ENCODE measurements at places on chromosomes 6 and 20.

- no peak for DNase-seq
These were observed 16.8 kb downstream of the AAR2 start for GRCh38 chr20:36253036-36253435.

- no peak for DNase-seq
These were observed 25.5 kb upstream of the MAPK13 start for GRCh38 chr6:36104836-36105235.

- no peak for DNase-seq
These were observed 226.1 kb upstream of the GJE1 start for GRCh38 chr6:141906569-141907080.

- DNase-seq: no peak
These were observed 344.3 kb downstream of the SAMD5 start for GRCh38 chr6:147852772-147853171.

DNA sequence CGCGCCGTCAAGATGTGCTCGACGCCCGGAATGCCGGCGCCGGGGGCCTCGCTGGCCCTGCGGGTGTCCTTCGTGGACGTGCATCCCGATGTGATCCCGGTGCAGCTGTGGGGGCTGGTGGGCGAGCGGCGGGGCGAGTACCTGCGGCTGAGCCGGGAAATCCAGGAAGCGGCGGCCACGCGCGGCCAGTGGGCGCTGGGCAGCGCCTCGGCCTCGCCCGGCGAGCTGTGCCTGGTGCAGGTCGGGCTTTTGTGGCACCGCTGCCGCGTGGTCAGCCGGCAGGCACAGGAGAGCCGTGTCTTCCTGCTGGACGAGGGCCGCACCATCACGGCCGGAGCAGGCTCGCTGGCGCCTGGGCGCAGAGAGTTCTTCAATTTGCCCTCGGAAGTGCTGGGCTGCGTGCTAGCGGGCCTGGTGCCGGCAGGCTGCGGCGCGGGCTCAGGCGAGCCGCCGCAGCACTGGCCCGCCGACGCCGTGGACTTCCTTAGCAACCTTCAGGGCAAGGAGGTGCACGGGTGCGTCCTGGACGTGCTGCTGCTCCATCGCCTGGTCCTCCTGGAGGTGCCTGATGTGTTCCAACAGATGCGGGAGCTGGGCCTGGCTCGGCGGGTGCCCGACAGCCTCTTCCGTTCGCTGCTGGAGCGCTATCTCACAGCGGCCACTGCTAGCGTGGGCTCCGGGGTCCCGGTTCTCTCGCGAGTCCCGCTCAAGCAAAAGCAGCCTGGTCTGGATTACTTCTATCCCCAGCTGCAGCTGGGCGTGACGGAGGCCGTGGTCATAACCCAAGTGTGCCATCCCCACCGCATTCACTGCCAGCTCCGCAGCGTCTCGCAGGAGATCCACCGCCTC lies 656 bp downstream of the TDRD6 start:
- DNase-seq: no peak

DNA sequence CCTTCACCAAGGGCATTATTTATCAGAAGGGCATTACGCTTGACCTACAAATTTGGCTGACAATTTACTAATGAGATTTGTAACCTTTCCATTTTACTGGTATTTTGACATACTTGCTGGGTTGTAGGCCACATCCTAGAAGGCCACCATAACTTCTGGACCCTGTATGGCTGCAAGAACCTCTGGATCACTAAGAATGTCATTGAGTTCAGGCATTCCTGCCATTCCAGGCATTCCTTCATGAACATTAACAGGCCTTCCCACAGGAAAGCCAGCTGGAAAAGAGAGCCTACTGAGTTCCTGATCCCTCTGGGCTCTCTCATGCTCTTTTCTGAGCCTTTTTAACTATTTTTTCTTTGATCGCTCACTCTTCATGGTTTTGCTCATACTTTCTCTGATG lies 28.4 kb upstream of the SLC35A1 start:
- no peak for DNase-seq

- DNase-seq: no peak
These were observed 279.3 kb upstream of the TCF21 start for GRCh38 chr6:133609415-133610226.

DNA sequence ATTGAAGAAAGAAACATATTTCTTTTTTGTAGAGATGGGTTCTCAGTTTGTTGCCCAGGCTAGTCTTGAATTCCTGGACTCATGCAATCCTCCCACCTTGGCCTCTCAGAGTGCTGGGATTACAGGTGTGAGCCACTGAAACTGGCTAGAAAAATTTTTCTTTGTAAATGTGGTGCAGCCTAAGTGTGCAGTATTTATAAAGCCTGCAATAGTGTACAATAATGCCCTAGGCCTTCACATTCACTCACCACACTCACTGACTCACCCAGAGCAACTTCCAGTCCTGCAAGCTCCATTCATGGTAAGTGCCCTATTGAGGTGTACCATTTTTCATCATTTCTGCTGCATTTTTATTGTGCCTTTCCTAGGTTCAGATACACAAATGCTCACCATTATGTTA lies 31.4 kb downstream of the NHSL1 start:
- no peak for DNase-seq

GRCh38 chr6:36068012-36068392 lies 40.4 kb downstream of the MAPK14 start:
- no peak for DNase-seq

DNA sequence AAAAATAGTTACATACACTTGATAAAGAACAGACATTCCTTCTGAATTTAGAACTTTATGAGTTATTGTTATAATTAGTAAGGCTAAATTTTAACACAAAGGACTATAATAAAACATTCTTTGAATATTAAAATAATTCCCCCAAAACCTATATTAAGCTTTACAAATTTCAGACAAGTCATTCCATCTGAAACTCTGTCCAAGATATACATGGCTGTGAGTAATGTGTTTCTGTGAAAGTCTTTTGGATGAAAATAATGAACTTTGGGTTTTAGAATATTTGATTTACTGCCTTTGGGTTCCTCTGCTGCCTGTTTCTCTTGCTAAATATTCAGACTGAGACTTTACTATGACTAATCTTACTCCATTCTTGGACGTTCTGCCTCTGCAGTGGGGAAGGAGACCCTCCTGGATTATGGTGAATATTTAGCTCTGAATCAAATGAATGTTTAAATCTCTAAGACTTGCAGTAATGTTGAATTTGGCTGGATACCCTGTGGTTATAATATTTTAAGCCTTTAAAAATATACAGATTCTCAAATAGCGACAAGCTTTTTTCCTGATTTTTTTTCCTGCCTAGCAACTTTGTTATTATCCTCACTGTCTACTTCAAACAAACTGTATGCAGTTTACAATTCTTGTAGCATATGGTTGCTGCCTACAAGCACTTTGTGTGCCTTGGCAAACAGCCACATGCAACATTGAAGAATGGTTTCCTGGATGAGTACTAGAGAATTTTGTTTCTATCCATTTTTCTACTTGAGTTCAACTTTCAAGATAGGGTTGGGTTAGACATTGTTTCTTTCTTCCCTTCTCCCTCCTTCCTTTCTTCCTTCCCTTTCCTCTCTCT lies 51.4 kb downstream of the TXLNB start:
- DNase-seq: no peak

DNA sequence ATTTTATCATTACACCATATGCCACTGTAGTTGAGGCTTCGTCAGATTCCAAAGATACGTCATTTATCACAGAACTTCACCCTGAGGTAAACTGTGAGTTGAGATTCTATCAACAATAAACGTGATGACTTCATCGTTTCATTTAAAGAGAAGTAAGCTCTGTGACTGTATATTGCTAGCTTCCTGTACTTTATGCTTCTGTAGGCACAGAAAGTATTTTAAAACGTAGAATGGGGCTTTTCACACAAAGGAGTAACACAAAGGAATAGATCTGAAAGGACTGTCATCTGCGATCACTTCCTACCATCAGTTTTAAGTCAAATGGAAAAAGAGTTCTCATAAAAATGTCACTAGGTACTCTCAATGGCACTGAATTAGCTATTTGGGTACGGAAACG lies 234.4 kb upstream of the MCHR2 start:
- DNase-seq: no peak

DNA sequence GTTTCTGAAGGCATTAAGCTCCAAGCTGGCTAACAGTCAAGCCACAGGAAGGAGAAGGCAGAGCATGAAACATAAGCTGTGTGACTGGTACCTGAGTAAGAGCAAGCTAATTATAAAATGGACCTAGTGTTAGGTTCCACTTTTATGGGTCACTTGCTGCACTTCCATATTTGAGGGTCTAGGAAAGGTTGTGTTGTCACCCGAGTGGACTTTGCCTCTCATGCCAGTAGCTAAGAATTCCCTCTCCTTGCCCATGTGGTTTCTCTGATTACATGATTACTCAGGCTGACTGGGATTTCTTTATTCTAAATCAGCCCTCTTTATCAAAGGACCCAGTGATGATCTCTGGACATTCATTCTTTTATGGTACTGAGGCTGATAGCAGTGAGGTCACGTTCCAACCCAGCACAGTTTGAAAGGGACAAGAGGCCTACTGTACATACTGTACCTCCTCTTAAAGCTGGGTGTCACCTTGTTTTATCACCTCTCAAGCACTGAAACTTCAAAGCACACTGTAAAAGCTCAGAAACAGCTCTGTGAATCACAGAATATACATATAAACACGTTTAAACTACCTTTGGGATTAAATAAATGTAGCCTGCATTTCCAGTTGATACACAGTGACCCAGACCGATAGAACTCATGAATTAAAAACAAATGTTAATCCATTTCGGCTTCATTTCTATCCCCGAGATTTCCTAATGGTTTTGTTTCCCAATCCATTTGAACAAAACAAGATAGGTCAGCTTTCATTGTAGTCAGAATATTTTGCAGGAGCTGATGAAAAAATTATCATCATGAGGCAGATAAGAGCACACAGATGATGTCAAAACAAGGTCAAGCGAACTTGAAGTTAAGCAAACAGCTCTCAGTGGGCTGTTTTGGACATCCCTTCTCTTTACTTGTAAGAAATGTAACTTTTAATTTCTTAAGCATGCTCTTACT lies 96.5 kb downstream of the ALDH8A1 start:
- no peak for DNase-seq

GRCh38 chr6:44657206-44657819 lies 269.8 kb downstream of the CDC5L start:
- no peak for DNase-seq

GRCh38 chr20:52132337-52132736 lies 59.2 kb downstream of the ZFP64 start:
- no peak for DNase-seq

All from activated T-cell treated with anti-CD3 and anti-CD28 coated beads for 1 hour (primary cell).